ENCODE measurements at places on chromosomes 7 and 10.

- no peak for DNase-seq
Measured at GRCh38 chr7:365593-365992, 75.6 kb downstream of the FOXL3 start.

DNA sequence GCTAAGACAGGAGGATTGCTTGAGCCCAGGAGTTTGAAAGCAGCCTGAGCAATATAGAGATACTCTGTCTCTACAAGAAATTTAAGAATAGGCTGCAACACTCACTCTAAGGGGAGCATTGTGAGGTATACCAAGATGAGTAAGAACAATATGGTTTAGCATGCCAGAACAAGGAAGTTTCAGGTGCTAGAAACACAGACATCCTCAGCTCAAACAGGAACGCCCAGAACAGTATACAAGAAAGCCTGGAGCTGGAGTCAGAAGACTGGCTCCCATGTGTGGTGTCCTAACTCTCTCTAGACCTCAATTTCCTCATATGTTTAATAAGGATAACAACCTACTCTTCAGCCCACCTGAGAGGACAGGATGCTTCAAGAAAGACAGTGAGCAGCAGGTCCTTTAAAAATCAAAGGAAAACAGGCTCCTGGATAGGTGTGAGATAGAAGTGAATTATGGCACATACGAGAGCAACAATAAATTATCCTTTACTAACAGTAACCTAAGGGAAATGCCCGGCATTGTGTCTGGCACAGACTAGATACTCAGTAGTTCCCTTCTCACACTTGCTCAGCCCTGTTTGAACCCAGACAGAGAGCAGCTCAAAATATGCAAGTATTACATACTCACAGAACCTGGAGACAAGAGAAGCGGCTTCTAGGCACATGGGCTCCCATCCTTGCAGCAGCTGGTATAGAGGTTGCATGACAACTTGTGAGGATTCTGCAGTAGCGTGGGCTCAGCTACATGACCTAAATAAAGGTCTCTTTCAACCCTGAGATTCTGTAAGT, 45.4 kb downstream of the KAT6B start:
- no peak for DNase-seq

- DNase-seq: no peak
Measured at GRCh38 chr7:20216406-20217036, 663 bp downstream of the MACC1 start.

- DNase-seq: no peak
Measured at GRCh38 chr10:528173-529165, 161.0 kb downstream of the DIP2C start.

DNA sequence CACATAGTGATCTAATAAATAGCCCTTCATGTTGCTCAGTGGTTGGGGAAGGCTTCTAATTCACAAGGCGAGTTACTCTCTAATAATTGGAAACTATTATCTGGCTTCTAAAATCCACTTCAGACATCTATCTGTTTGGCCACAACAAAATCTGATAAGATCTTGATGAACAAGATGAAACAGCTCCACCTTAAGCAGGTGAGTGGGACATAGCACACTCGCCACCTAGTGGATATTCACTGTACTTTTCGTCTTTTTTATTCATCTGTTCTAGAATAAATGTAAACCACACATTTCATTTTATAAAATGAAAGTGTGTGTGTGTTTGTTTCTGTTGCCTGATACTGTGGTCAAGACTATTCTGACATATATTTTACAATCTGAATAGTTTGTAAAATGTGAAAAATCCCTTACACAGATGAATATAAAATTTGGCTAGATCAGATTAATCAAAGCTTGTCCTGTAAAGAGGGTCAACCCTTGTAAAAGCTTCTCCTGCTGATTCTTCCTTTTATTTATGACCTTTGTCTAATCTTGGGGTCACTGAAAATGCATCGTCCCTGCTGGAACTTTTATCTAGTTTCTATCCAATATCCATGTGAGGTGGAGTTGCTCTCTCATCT, 26.5 kb upstream of the CNTNAP2 start:
- peak; percentile 7 for DNase-seq

GRCh38 chr10:95440756-95441546, 120.2 kb downstream of the SORBS1 start:
- DNase-seq: no peak

GRCh38 chr7:154844499-154844898, 158.4 kb downstream of the PAXIP1 start:
- DNase-seq: no peak

GRCh38 chr10:61985715-61986114, 84.2 kb downstream of the ARID5B start:
- no peak for DNase-seq
